WTC11 (cell line): ENCODE measurements at places on chromosomes 6 and 20.

- DNase-seq: no peak
Measured at GRCh38 chr6:49269190-49269589, 193.9 kb downstream of the MMUT start.

DNA sequence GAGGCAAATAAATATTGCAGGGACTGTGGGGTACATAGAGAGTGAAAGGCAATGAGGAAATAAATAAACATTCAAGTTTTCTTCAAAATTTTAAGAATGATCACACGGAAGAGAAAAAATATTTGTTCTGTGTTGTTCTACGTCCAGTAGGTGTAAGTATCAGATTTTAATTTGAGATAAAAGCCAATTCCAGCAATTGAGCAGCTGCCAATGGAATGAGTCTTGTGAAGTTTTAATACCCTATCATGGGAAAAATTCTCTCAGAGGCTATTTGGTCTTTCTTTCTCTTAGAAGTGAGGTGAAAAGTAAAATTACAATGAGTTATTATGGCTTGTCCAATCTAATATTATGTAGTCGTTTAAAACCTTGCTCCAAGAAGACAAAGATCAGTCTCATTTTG lies 195.7 kb upstream of the CITED2 start:
- DNase-seq: no peak

- DNase-seq: no peak
Measured at GRCh38 chr6:43229803-43230620, 731 bp upstream of the DNPH1 start.

- no peak for DNase-seq
Measured at GRCh38 chr20:7836076-7836475, 104.2 kb downstream of the HAO1 start.

GRCh38 chr20:32685541-32686529 lies 12.1 kb upstream of the C20orf203 start:
- DNase-seq: no peak

- DNase-seq: no peak
Measured at GRCh38 chr20:44803383-44803941, 6.9 kb downstream of the RIMS4 start.

GRCh38 chr20:5143851-5144250 lies 17.0 kb downstream of the CDS2 start:
- DNase-seq: no peak

DNA sequence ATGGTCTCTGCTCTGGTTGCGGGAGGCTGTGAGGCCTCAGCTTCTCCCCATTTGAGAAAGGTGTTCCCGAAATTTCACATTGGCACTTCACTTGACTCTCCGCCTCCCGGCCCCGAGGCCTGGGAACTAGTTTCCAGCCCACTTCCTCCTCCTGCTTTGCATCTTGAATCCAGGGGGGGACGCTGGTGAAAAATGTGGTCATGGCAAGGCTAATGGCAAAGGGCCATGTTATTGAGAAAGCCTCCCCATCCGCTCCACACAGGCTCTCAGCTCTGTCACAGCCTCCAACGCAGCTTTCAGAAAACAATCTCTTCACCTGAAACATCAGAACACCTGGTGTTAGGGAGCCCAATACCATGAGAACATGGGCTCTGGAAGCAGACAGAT lies 5.6 kb downstream of the PLAGL2 start:
- no peak for DNase-seq

DNA sequence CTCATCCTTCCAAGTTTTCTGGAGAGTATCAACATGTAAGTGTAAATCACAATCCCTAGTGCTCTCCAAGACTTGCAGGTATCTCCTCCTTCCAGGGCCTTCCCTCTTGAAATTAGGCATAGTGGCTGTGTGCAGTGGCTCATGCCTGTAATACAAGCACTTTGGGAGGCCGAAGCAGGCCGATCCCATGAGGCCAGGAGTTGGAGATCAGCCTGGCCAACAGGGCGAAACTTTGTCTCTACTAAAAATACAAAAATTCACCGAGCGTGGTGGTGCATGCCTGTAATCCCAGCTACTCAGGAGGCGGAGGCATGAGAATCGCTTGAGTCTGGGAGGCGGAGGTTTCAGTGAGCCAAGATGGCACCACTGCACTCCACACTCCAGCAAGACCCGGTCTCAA lies 9.4 kb upstream of the ANGPT4 start:
- no peak for DNase-seq

- no peak for DNase-seq
Measured at GRCh38 chr6:64376394-64376793, 740.8 kb downstream of the PHF3 start.

GRCh38 chr20:420166-420620 lies 12.1 kb downstream of the RBCK1 start:
- DNase-seq: no peak

GRCh38 chr6:99522531-99522930 lies 7.3 kb upstream of the USP45 start:
- DNase-seq: no peak

DNA sequence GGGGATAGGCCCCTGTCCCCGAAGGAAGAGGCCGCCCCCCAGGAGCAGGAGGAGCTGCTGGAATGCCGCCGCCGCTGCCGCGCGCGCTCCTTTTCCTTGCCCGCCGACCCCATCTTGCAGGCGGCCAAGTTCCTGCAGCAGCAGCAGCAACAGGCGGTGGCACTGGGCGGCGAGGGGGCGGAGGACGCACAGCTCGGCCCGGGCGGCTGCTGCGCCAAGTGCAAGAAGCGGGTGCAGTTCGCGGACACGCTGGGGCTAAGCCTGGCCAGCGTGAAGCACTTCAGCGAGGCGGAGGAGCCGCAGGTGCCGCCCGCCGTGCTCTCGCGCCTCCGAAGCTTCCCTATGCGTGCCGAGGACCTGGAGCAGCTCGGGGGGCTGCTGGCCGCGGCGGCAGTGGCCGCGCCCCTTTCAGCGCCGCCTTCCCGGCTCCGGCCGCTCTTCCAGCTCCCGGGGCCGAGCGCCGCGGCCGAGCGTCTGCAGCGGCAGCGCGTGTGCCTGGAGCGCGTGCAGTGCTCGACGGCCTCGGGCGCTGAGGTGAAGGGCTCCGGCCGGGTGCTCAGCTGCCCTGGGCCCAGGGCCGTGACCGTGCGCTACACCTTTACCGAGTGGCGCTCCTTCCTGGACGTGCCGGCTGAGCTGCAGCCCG lies 630 bp downstream of the PPP1R3G start:
- peak; percentile 63 for DNase-seq

- no peak for DNase-seq
Measured at GRCh38 chr6:157232161-157232895, 91.0 kb downstream of the TMEM242 start.

GRCh38 chr6:21527731-21528130 lies 65.8 kb upstream of the SOX4 start:
- DNase-seq: no peak

GRCh38 chr6:2993755-2994317 lies 5.9 kb upstream of the NQO2 start:
- no peak for DNase-seq

DNA sequence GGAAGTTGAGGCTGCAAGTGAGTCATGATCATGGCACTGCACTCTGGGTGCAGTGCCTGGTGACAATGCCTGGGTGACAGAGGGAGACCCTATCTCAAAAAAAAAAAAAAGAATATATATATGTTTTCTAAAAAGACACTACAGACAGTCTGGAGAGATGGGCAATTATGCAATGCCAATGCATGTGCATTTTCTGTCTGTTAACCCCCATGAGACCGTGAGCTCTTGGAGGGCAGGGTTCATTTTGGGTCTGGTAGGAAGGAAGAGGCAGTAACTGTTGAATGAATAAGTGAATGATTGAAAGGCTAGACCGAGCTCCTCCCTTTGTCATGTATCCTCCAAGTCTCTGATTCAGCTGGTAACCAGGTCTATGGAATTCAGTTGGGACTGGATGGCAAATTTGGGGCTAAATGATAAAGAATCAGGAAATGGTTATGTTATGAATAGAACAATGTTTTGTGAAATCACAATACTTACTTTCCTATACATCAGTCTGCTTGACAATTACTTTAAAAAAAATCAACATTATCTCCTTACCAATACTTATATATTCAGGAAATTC lies 5.6 kb upstream of the BLCAP start:
- no peak for DNase-seq

DNA sequence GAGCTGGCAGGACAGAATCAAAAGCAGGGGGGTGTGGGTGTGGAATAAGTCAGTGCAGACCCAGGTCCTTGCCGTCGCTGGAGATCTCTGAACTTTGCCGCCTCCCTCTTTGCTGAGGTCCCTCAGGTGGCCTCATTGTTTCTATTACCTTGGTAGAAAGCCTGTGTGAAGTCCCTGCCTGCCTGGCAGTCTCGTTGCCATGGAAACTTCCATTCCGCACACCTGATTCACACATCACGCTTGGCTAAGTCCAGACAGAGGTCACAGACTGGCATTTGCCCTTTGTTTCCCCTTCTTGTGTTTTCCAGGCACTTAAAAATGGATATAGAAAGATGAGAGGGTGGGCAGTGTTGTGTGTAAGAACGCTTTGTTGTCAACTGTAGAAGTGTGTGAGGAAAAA lies 260.6 kb downstream of the PRL start:
- DNase-seq: peak; percentile 50
